Suppressor macrophage treated with lipopolysaccharide for 4 hours (primary cell): ENCODE measurements at places on chromosomes 5 and 9.

GRCh38 chr5:6899221-6899620 is 186.0 kb downstream of the TENT4A start:
- DNase-seq: no peak

GRCh38 chr5:72108202-72109061 is 1.2 kb downstream of the MAP1B start:
- no peak for DNase-seq

DNA sequence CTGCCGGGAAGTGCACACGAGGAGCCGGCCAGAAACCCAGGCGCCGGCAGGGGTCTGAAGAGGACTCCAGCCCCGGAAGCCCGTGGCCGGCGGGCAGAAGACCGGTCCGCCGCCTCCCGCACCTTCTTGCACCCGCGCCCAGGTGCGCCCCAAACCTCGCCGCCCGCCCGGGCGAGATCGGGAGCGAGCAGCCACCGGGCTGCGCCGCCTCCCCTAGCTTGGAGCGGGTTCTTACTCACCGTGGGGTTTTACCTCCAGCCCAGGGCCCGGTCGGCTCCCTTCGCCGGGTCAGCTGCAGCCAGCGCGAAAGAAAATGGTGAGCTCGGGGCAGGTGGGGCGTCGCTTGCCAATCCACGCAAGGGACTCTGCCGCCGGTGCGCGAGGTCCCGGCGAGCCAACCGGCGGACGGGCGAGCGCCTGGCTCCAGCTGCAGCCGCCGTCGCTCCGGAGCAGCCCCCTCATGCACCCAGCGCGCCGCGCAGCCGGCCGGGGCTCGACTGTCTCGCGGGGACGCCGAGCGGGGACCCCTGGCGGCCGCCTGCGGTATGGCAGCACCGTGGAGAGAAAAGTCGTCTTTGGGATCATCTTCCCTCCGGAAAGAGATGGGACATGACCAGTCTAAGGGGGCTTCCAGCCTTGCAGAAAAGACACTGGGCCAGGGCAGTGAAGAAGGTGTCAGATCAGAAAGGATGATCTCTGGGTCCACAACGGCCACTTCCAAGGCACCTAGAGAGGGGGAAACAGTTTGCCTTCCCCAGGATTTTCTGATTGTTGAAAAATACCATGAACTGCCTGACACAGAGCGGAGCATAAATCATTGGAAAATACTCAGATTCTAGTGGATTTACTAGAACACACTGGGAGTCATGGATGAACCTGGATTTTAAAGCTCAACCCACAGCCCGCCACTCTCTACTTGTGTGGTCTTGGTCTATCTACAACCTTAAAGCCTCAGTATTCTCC is at the start of gene MOB3B:
MOB3B (minus strand) TSS at position 499 of the 963 bp plus-strand sequence. CDS start 74,264 bp downstream, outside the sequence.
- DNase-seq: peak; percentile 89

- DNase-seq: no peak
These were observed 127.8 kb downstream of the SEC61B start for GRCh38 chr9:99349870-99350269.
